ENCODE measurements at places on chromosomes 2 and 18. TPM values are rescaled to one million over a fixed set of nuclear protein-coding genes. Genes with fewer than 3 reads are reported as not detected.

Gene AUP1
- 73.7 TPM for total RNA-seq

Gene DSC1
- total RNA-seq: not detected

Gene TMEM178A
- total RNA-seq: 1.8 TPM

Gene CHRNG
- total RNA-seq: 3.3 TPM

Gene SGPP2
- total RNA-seq: 0.48 TPM

Gene COBLL1
- 4.3 TPM for total RNA-seq

Gene ADGRF3
- total RNA-seq: not detected

Gene CYP27C1
- total RNA-seq: 0.48 TPM

Gene ACADL
- total RNA-seq: not detected

Gene TDRD15
- total RNA-seq: not detected

Gene THSD7B
- 0.13 TPM for total RNA-seq

Gene CHRNA1
- 4.1 TPM for total RNA-seq

Gene RFX8
- 0.16 TPM for total RNA-seq

Gene EFR3B
- 0.78 TPM for total RNA-seq

Gene SEC11C
- 13.7 TPM for total RNA-seq

Gene XIRP2
- total RNA-seq: 0.65 TPM

Gene ITGA6
- 11.8 TPM for total RNA-seq

Gene KCNJ13
- total RNA-seq: not detected

Gene TGFA
- 2.7 TPM for total RNA-seq

Gene GNLY
- total RNA-seq: 0.24 TPM

Gene IL1RN
- 0.13 TPM for total RNA-seq

Gene OSR1
- 18.8 TPM for total RNA-seq

Gene CYRIA
- total RNA-seq: 1.9 TPM

Gene TWSG1
- 95.9 TPM for total RNA-seq

Gene NYAP2
- under 0.01 TPM for total RNA-seq
